ENCODE measurements at places on chromosomes 6 and 20. TPM values are rescaled to one million over a fixed set of nuclear protein-coding genes. Genes with fewer than 3 reads are reported as not detected.

DNA sequence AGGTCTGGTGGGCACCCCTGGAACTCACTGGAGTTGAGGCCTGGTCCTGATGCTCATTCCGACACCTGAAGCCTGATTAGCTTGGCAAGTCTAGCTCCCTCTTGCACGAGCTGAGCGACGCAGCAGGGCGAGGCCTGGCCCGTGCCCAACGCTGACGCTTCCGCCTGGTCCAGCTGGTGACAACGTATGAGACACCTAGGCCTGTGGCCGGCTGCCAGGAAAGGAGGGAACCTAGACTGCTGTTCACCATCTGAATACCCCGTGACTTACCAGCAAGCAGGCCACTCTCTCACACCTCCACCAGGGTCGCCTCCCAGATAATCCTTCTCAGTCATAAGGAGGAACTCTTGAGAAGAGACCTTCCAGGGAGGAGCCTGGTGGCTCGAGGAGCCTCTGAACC is 24.5 kb downstream of the YTHDF1 start:
- no peak for DNase-seq

The GJA1 gene
- not detected for total RNA-seq

- no peak for DNase-seq
Measured at GRCh38 chr6:21823371-21823770, 229.8 kb downstream of the SOX4 start.

GRCh38 chr6:90131614-90132423 is 164.8 kb downstream of the BACH2 start:
- no peak for DNase-seq

DNA sequence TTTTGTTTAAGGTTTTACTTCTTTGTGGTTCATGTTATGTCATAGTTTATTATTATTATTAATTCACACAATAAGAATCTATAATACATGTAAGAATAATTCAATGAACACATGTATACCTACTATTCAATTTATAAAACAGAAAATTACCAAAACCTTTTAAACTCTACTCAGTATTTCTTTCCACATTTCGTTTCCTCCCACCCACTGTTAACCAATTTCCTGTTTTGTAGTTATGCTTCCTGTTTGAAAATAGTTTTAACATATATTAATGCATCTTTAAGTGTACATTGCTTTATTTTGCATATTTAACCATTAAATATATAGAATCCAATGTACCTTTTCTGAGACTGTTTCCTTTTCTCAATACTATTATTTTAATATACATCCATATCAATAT is 397.9 kb upstream of the SPTLC3 start:
- no peak for DNase-seq

The RAB44 gene
- not detected for total RNA-seq

The DACT2 gene
- total RNA-seq = not detected

The PAK5 gene
- total RNA-seq = not detected

All from HepG2 (cell line).